ENCODE measurements at places on chromosomes 16 and 17. TPM values are rescaled to one million over a fixed set of nuclear protein-coding genes. Genes with fewer than 3 reads are reported as not detected.

DNA sequence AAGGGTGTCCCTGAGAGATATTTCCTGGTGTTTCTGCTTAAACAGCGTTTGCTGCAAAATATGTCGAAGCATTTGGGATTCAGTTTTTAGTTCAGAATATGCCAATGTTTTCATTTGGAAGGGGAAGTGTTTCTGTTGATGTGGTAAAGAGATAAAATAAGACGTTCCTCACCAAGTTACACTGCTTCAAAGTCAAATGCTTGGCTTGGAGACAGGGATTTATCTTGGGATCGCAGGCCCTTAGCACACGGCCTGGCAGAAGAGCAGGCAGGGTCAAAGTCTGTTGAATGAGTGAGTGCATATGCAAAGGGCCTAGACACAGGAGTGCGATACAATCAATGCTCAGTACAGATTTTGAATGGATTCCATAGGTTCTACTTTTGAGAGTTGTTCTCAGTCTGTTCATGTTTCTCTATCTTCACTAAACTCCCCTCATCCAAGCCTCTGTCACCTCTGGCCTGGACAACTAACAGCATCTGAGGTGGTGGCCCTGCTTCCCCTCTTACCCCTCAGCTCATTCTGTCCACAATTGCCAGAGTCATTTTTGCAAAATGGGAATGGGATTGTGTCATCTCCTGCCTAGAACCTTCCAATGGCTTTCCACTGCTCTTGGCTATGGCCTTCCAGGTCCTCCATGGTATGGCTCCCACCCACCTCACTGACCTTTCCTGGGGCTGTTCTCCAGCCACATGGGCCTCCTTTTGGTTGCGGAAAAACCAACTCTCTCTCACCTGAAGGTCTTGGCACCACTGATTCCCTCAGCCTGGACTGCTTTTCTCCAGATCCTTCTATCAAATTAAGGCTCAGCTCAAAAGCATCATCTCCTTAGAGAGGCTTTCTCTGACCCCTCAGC, 3.2 kb downstream of the DEXI start:
- no peak for DNase-seq

GRCh38 chr16:66658143-66658859, 38.2 kb downstream of the CMTM4 start:
- no peak for DNase-seq

- DNase-seq, result no peak
These were observed 56.9 kb downstream of the SOX9 start for GRCh38 chr17:72177738-72178137.

DNA sequence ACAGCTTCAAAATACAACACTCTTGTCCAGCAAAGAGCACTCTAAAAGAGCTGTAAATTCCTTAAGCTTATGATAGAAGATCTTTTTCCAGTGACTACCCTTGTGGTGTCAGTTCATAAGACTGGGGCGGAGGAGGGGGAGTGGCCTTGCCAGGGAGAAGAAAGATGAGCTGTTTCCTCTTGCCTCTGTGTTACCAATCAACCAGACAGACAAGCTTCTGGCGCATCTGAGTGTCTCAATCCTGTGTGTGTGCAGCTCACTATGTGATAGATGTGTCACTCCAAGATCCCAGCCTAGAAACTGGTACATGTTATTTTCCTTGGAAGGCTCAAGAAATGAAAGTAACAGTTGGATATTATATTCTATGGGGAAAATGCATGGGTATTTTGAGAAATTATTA, 167.4 kb upstream of the CACNG3 start:
- peak; percentile 1 for DNase-seq

- DNase-seq, result no peak
These were observed 1.9 kb downstream of the NAGLU start for GRCh38 chr17:42537826-42538451.

DNA sequence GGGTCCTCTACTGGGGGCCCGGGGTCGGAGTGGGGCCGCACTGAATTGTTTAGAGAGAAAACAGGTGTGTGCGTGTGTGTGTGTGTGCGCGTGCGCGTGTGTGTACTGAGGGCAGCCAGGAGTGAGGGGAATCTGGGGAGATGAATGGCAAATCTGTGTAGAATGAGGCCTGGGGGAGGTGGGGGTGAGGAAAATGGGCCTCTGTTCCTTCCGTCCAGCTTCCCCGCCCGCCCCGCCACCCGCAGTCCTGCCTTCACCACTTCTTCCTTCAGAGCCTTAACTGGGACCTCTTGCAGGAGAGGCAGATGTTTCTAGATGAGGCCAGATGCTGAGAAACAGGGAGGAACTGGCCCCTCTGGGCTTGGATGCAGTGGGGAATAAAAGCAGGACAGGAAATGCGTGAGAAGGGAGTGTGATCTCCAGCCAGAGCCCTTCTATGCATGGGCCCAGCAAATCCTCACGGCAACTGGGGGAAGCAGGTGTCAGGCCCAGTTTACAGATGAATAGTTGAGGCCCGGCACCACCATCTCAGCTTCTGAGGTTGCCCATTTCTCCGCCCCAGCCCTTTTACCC, 29.7 kb upstream of the NGFR start:
- DNase-seq, result no peak

GRCh38 chr17:2719861-2720260, 8.3 kb upstream of the CLUH start:
- DNase-seq, result no peak

GRCh38 chr17:80769936-80770625, 221.6 kb upstream of the CHMP6 start:
- no peak for DNase-seq

GRCh38 chr17:17784657-17785267, 52.0 kb downstream of the SREBF1 start:
- no peak for DNase-seq

GRCh38 chr17:1174263-1174880, 5.4 kb downstream of the ABR start:
- no peak for DNase-seq

GRCh38 chr17:15342460-15342859, 1.1 kb upstream of the TEKT3 start:
- DNase-seq, result no peak

DNA sequence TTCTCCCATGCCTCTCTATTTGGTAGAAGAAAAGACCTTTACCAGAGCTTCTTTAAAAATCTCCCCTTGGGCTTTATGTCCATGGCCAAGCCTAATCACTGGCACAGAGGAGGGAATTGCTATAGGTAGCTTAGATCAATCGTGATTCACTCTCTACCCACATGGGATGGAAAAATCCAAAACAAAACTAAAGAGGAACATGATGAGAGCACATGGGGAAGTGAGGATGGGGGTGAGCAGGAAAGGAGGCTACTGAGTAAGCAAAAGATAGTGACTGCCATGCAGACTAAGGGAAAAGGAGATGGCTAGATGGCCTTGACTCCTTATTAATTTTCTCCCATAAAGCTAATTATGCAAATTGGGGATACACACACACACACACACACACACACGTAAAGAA, 201.2 kb downstream of the HS3ST3A1 start:
- no peak for DNase-seq

DNA sequence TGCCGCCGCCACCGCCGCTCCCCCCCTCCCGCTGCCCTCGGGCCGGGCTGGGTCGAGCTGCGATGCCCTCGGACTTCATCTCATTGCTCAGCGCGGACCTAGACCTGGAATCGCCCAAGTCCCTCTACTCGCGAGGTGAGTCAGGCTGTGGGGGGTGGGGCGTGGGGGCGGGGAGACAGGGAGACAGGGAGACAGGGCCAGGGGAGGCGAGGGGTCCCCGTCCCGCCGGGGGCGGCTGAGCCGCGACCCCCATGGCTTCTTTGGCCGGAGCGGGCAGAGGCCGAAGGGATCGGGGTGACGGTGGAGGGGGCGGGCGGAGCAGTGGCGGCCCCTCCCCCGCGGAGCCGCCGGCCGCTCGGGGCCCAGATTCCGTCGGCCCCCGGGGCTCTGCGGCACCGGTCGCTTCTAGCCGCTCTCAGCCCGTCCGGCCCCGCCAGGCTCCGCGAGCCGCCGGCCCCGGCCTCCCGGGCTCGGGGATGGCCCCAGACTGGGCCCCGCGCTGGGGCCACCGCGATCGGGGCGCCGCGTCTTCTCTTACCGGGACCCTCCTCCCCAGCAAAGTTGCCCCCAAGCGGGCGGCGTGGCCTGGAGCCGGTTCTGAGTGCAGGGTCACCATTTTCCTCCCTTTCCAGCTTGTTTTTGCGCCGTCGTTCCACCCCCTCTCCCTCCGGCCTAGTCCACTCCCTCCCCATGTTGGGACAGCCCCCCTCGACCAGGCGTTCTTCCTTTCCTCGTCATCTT, 644 bp downstream of the NFAT5 start:
- DNase-seq, result no peak

GRCh38 chr16:72812672-72813071, 235.3 kb downstream of the ZFHX3 start:
- no peak for DNase-seq

FBXO39 gene
- total RNA-seq, result 0.92 TPM

CDK5RAP3 gene
- 83.6 TPM for total RNA-seq

ARHGDIG gene
- not detected for total RNA-seq

CHP2 gene
- not detected for total RNA-seq

KRT32 gene
- not detected for total RNA-seq

SGCA gene
- total RNA-seq, result not detected

SLC52A1 gene
- 0.71 TPM for total RNA-seq

DNAH2 gene
- total RNA-seq, result 0.51 TPM

SPSB3 gene
- 21.7 TPM for total RNA-seq

DNAAF8 gene
- 0.31 TPM for total RNA-seq

KRTAP2-3 gene
- 1.8 TPM for total RNA-seq
